ENCODE measurements at places on chromosomes 3 and 15.

DNA sequence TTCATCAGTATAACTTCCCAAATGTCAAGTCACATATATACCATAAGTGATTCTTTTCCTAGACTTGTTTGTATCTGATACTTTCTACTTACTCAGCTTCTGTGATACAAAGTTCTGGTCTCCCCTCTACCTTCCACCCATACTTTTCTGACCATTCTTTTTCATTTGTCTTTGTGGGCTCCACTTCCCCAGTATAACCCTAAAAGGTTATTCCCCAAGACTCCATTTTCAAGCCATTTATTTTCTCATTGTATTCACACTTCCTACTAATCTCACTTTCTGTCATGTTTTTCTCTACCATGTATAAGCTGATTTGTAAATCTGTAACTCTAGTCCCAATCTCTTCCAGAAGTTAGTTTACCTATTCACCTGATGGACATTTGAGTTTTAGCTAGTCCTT is 34.0 kb downstream of the IQCB1 start:
- DNase-seq: no peak

- no peak for DNase-seq
These were observed 520.4 kb upstream of the ALCAM start for GRCh38 chr3:104846270-104846669.

GRCh38 chr3:183394150-183394549 is 34.3 kb downstream of the MCF2L2 start:
- no peak for DNase-seq

- DNase-seq: peak; percentile 45
These were observed 62.7 kb upstream of the CD47 start for GRCh38 chr3:108153451-108153981.

All from activated CD4-positive, alpha-beta T cell treated with anti-CD3 and anti-CD28 coated beads for 24 hours (primary cell).